ENCODE measurements at places on chromosomes 6 and 20.

DNA sequence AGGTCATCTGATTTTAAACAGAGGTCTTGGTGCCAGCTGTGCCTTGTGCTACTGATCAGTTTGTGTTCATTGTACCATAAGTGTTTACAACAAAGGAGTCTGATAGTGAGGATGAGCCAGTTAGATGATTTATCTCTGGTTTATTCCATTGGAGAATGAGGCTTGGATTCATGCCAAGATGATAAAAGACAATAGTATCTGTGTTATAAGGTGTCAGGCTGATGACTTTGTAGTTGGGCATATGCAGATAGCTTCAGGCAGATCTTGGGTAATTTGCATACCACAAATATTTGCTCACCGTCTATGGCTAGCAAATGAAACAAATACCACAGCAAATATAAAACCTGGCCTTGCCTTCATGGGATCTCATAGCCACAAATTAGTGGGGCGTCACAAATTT, 43.3 kb upstream of the PHACTR2 start:
- no peak for DNase-seq

- no peak for DNase-seq
Observed at GRCh38 chr20:24694157-24694726, 224.8 kb downstream of the SYNDIG1 start.

- DNase-seq = no peak
Observed at GRCh38 chr20:21063276-21063675, 42.9 kb downstream of the LINC00237 start.

DNA sequence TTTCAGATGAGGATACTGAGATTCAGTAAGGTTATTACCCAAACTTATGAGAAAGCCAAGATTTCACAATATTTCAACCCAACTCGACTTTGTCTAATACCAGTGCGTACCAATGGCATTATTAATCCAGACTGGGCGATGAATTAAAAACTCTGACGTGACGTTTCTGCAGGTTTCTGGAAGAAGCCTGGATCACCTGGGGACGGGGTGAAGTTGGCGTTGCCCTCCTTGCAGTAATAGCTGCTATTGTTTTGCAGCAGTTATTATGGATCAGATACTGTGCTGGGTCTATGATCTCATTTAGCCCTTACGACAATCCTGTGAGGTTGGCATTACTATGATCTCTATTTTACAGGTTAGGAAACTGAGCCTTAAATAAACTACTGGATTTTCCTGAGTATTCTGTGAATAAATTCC, 569 bp upstream of the CDC5L start:
- DNase-seq = peak; percentile 66

Data from NCI-H1092 treated with DMSO at 0.1 percent for 48 hours (cell line).